ENCODE measurements at places on chromosomes 1 and 21.

- no peak for DNase-seq
Measured at GRCh38 chr1:234495231-234495990, 16.4 kb upstream of the TARBP1 start.

- no peak for DNase-seq
Measured at GRCh38 chr1:228087771-228088251, 5.3 kb downstream of the ARF1 start.

DNA sequence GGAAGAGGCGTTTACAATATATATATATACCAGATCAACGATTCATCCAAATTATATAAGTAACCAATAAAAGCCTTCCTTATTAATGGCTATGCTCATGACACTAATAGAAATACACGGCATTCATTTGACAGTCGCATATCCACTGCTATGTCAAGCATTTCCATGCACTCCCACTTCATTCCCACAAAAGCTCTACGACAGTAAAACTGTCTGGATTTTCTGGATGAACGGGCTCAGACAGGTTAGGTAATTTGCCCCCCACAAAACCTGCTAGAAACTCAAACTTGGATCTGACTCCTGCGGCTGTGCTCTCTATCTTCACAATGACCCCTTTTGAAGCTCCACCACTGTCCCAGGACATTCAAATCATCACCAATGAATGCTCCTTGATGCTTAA lies 11.4 kb downstream of the DNAJC11 start:
- no peak for DNase-seq

DNA sequence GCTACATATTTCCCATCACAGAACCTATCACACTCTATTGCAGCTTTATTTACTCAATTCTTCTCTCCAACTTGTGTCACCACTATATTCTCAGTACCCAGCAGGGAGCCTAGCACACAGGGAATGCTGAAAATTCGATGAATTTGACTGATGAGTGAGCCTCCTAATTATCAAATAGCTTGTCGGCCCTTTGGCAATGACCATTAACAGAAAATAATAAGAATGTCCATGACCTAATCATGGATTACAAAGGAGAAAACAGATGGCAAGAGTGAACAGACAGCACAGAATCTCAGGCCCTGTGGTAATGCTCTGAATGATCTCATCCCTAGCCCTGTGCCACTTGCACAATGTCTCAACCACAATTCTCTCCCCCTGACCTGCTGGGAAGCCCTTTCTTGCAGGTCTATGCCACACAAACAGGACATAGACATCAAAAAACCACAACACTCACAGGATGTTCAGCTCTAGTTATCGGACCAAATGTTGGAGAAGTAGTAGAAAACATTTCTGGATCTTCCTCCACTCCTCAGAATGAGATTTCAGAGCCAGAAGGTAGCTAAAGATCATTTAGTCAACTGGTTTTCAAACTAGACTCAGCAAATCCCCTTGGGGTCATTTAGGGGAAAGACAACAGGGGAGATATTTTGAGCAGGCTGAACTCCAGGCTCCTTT lies 68.4 kb downstream of the LUZP1 start:
- no peak for DNase-seq

DNA sequence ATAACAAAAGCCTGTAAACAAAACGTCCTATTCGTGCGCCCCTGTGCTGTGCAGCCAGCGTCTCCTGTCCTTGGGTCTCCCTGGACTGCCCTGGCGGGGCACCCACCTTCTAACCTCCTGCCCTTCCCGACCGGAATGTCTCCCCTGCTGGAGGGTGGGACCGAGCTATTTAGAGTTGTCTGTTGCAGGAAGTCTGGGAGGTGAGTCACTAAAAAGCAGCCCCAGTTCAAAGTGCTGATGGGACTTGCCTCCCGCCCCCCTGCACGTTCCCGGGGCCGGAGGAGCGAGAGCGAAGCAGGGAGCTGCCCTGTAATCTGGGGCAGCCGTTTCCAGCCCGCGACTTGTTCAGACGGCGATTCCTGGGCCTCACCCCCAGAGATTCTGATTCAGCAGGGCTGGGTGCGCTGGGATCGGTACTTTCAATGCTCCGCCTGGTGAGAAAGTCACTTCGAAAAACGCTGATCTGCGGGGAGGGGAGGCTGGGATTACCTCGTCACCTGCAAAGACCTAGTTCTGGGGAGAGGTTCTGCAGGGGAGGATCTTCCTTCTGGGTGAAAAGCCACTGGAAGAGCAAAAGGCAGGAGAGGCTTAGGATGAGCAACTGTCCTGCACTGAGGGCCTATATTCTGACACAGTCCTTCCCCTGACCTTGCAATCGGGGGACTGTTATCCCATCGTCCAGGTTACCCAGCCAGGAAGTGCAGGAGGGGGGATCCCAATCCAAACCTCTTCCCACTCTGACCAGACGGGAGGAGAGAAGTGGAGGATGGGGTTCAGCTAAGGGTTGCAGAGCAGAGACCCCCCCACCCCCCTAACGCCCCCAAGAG lies 1.2 kb upstream of the DHRS3 start:
- DNase-seq: peak; percentile 97

GRCh38 chr1:46030074-46030870 lies 102.2 kb downstream of the PIK3R3 start:
- DNase-seq: peak; percentile 70

GRCh38 chr1:215650446-215651149 lies 83.5 kb downstream of the KCTD3 start:
- DNase-seq: no peak

- no peak for DNase-seq
Measured at GRCh38 chr1:8046391-8046790, 20.3 kb upstream of the ERRFI1 start.

GRCh38 chr1:5814046-5814619 lies 178.1 kb downstream of the NPHP4 start:
- DNase-seq: no peak

GRCh38 chr1:201406831-201407406 lies 7.8 kb upstream of the LAD1 start:
- no peak for DNase-seq

DNA sequence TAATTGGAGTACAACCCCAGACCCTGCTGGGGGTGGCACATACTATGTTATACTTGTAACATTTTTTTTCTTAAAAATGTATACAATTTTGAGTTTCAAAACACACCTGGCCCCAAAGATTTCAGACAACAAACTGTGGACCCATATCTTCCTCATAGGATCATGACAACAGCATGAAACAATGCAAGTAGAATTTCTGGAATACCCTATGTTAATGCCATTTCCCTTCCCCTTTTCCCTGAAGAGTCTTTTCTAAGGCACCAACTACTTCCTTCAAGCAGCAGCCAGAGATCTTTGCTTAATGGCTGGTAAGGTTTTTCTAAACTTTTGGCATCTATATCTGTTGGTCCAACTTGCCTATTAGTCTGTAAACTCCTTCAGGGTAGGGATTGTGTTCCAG lies 99.9 kb upstream of the SERBP1 start:
- no peak for DNase-seq

DNA sequence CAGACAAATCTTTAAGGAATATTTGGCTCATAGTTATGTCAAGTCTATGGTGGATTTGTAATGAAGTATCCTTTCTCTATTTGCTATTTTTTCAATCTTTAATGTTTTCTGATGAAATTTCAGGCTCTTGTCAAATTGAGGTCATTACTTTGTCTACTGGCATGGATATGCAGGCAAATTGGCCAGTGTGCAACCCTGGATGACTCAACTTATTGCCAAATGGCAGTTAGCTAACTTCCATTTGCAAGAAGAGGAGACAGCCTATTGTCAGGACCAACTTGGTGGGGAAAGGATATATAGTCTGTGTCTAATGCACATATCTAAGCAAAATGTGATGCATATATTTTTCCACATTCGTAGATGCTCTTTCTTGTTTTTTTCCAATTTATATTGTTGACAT lies 530.5 kb downstream of the PTBP2 start:
- no peak for DNase-seq

- DNase-seq: no peak
Measured at GRCh38 chr1:51316113-51316845, 14.1 kb downstream of the TTC39A start.

DNA sequence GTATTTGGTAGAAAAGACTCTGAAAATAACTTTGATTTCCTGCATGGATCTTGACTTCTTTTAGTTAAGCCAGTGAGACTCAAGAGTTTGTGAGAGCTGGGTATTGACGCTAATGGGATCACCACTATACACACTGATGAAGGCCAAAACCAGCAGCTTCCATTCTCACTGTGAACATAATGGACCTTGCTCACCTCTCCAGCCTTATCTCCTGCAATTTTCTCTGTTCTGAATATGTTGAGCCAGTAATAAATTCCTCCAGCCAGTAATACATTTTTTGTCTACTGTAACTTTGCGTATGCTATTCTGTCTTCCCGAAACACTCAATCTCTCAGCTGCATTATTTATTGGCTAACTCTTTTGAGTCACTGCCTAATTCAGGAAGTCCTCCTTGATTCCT lies 111.6 kb upstream of the PPP2R5A start:
- DNase-seq: no peak

DNA sequence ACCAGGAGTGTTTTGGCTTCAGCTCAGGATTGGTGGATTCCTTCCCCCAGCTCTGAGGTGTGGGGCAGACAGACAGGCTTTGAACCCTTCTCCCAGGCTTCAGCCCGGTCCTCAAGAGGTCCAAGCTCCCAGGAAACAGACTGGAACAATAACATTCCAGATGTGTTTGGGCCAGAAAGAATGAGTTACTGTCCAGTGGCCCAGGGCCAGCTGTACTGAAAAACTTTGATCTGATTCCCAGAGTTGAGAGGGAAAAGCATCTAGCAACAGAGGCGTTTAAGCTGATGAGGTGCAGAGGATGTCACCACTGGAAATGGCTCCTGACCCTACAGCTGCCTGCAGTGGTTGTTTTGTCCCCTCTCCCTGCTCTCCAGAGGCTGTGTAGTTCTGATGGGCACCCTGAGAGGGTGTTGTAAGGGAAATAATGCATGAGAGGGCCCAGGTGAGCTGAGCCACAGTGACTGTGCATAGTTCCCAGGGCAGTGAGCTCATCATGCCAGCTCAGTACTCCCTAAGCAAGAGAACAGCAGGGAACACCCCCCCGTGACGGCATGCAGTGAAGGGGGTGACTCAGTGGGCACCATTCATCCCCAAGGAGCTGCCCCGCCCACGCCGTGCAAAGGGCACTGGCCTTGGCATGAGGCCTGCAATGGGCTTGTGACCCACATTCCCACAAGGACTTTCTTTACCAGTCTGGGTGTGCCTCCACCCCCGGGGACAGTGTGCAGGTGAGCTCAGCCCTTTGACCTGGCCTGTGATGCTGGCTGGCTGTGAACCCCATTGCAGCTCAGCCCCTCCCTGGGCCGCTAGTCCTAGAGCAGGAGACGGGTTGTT lies 13.8 kb upstream of the SFN start:
- DNase-seq: no peak

- no peak for DNase-seq
Measured at GRCh38 chr1:39282537-39283216, 78.2 kb downstream of the MACF1 start.

GRCh38 chr1:204791453-204792353 lies 79.0 kb upstream of the NFASC start:
- no peak for DNase-seq

DNA sequence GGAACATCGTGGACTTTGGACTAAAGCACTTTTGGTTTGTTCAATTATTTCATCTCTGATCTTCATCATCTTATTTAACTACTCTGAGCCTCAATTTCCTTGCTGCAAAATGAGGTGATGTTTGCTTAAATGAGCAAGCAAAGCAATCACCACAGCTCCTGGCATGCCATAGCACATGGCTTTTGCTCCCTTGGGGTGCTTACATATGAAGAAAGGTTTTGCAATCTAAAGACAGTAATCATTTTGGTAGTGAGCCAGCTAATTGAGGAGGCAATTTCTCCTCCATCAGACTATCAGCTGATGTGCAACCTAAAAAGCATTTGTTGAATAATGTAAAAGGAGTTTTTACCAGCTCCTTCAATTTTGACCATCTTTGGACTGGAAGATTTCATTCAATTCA lies 68.8 kb upstream of the KCNJ15 start:
- DNase-seq: no peak

GRCh38 chr1:43058056-43058455 lies 99.4 kb upstream of the SLC2A1 start:
- DNase-seq: no peak

DNA sequence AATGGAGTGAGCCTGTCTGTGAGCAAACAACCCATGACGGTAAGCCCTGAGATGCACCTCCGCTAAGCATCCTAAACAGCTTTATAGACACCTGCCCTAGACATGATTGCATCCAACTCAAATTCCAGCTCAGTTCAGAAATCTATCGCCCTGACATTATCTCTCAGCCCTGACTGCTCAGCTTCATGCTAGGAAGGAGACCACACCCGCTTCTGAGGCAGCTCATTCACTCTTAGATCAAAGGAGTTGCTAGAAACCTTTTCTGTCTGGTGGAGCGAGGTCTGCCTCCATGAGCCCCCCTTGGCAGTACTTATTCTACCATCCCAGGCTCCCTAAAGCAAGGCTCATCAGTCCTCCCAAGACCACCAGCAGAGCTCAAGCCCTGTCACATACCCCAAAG lies 17.0 kb downstream of the IL10RB start:
- no peak for DNase-seq

- no peak for DNase-seq
Measured at GRCh38 chr1:235918032-235918431, 51.3 kb upstream of the LYST start.

DNA sequence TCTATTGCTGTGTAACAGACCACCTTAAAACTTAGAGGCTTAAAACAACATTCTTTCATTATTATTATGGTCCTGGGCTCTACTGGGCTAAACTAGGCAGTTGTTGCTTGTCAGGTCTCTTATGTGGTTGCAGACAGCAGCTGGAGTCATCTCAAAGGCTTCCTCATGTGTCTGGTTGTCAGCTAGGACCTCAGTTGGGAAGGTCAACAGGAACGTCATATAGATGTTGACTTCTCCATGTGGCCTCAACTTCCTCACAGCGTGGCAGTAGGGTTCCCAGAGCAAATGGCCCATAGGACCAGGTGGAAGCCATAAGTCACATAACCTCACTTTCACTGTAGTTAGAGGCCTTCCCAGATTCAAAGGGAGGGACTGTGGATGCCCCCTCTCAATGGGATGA lies 15.4 kb upstream of the MEF2D start:
- DNase-seq: no peak

DNA sequence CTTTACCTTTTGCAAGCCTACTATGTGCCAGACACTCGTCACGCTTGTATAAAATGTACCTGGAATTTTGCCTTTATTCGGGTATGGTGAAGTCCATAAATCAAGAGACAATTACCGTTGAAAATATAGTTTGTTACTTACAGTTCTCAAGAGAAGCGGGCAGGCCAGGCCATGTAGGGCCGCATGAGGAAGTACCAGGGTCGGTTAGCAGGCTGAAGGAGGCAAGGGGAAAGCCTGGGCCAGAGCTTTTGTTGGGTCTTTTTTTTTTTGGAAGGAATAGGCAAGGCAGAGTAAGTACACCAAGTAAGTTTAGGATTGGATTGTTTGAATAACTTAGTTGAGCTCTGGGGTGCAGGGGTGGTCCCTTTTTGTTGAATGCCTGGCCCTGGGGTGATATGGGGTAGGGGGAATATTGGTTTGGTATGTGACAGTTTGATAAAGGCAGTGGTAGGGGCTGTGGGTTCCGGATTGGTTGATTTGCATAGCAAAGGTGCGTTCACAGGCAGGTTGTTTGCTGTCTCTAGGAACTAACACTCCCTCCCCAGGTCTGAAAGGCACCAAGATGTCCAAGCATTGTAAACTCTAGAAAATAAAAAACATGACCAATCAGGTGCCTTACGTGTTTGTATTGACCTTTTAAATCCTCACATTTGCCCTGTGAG lies 80.7 kb downstream of the KAZN start:
- no peak for DNase-seq

Data from vagina (tissue), 2 donors.